ENCODE measurements at places on chromosomes 3 and 15.

DNA sequence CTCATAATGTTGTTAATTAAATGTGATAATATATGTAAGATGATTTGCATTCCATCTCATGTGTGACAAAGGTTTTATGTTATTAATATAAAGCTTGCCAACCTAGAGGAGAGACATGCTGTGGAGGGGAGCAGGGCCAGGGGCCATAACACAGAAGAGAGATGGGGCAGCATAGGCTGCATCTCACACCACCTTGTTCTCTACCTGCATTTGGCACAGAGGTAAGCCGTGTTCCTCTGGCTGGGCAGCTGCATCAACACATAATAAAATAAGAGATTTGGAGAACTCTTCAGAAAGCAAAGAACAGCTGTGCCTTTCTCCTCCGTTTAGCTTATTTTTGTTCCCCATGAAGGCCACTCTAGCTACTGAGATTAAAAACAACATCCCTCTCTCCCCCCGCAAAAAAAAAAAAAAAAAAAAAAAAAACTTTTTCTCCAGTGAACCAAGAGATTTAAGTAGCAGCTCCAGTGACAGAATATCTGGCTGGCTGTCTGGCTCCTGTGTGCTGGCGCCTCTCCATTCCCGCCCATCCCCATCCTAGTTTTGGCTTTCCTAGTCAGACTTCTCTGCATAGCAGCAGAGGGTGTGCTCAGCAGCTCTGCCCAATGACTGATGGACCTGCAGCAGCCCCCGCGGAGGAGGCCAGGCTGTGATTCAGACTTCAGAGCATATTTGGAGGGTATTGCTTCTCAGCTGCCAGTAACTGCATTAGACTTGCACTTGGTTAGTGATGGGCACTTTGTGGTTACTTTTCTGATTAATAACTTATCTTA, 52.2 kb upstream of the STXBP5L start:
- DNase-seq, result no peak

- no peak for DNase-seq
These were observed 17.6 kb downstream of the RLBP1 start for GRCh38 chr15:89203705-89204273.

DNA sequence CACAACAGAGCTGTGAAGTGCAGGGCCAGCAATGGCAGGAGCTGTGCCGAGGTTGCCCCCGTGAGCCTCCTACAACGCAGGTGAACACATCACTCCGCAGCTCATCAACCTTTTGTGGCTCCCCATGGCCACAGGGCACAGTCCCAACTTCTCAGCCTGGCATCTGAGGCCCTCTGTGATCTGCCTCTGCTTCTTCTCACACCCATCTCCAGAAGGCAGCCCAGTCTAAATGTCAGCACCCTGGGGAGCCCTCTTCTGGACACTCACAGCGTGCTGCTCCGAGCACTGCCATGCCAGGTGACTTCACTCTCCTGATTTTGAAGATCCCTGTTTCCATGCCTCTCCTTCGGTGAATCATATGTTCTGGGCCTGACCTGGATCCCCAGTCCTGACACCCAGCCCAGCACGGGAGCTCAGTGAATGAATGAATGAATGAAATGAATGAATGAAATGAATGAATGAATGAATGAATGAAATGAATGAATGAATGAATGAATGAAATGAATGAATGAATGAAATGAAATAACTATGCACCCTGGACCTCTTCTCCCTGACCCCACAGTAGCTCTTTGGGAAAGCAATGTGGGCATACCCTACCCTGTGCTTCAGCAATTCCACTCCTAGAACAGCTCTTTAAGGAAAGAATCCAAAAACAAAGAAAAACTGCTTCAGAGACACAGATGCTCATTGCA, 17.9 kb upstream of the SKIC8 start:
- peak; percentile 59 for DNase-seq

DNA sequence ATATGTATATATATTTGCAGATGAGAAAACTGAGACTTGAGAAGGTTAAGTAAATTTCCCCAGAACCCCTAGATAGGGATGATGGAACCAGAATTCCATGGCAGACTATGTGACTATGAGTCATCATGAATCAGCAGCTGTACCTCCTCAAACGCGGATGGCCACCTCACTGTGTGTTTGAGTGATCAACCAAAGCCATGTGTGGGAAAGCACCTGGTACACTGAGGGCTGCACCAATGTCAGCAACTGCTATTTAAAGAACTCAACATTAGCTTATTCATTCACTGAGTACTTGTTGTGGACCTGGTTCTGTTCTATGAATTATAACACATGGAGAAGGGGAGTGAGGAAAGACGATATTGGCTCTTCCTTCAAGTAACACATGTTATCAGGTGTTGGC, 377.0 kb downstream of the GAP43 start:
- peak; percentile 56 for DNase-seq

DNA sequence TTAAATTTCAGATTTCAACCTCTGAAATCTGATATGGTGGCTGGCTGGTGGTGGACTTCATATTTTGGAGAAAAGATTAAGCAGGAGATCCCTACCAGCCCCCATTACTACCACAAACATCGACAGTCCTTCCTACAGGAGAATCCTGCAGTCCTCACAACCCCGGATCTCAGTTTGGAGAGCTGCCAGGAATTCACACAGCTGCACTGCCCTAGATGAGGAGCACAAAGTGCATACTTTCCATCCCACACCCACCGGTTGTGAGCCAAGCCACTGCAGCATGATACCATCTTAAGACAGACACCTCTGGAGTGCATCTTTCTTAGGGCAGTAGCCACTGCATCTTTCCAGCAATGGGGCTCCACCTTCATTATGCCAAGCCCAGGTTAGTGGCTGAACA, 185.5 kb upstream of the GPR149 start:
- DNase-seq, result peak; percentile 32

DNA sequence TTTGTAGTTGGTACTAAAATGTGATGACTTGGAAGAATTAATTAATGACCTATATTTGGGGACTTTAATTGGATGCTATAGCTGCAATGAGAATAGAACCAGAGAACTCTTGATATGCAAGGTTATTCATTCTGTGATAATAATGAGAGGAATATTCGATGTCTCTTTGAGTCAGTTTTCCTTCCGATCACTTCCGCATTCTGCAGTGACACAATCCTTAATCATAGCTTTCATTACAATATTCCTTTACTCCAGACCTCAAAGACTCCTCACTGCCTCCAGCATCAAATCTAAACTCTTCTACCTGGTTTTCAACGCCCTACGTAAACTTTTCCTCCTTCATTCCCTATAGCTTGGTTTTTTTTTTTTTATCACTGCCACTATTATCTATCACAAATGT, 21.6 kb downstream of the B3GNT5 start:
- DNase-seq, result peak; percentile 37
